ENCODE measurements at places on chromosomes 7 and 10. TPM values are rescaled to one million over a fixed set of nuclear protein-coding genes. Genes with fewer than 3 reads are reported as not detected.

DNA sequence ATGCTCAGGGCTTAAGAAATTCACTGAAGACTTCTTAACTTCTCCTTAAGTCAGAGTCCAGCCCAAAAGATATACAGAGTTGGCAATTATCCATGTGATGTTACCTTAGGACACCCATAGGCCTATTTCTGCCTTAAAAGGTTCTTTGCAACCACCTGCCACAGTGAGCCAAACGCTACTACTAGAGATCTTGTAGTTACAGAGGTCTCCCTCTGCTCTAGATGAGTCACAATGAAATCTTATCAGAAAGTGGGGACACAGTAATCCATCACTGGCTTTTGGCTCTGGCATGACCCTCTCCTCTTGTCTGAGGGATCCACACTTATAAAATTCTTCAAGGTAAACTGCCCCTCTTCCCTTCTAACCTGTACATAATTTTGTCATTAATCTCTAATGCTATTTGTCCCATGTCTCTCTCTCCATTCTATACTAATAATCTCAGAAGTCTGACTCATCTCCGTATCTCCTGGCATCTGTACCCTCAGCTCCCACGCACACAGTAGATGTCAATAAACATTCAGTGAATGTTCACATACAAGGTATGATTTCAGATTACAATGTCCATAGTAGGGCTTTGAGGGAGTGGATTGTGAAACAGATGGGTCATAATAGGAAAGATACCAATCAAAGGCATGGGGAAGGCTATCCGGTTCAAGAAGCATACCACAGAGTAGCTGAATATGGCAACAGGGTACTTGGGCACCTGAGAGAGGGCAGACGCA is 112.1 kb downstream of the SGMS1 start:
- no peak for DNase-seq

GRCh38 chr7:128065872-128066271 is 34.6 kb upstream of the LRRC4 start:
- DNase-seq, result no peak

DNA sequence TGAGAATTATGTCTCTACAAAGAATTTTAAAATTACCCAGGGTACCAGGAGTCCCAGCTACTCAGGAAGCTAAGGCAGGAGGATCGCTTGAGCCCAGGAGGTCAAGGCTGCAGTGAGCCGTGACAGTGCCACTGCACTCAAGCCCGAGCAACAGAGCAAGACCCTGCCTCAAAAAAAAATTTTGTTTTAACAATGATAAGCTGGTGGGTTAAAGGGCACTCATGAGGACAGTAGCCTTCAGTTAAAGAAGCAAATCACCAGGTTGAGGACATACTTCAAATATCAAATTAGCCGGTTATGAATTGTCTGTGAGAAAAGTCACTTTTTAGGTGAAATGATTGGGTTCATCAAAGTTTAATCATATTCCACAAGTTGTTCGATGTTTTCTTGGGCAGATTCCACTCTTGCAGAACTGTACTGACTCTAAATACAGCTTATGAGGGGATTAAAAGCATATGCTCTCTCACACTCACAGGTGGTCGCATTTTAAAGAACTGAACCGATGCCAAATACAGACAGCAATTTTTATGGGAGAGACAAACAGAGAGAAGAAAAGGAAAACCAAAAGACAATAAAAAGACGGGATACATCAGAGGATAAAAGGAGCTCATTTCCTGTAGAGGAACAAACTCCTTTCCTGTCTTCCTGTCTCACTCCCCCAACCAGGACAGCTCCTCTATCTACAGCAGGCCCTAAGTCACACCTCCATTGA is 582.8 kb upstream of the NRP1 start:
- no peak for DNase-seq

Gene ALOX5
- polyA plus RNA-seq, result 1.6 TPM

Gene SPDYE5
- polyA plus RNA-seq, result 3.9 TPM

Gene SFMBT2
- polyA plus RNA-seq, result 5.1 TPM

Gene BMPER
- polyA plus RNA-seq, result 38.7 TPM

Gene GAD2
- not detected for polyA plus RNA-seq

Gene STAMBPL1
- polyA plus RNA-seq, result 6.4 TPM

Data from right lung (tissue), 10 donors.